Cortex of kidney (tissue), 1 donor: ENCODE measurements at places on chromosomes 1 and 21.

DNA sequence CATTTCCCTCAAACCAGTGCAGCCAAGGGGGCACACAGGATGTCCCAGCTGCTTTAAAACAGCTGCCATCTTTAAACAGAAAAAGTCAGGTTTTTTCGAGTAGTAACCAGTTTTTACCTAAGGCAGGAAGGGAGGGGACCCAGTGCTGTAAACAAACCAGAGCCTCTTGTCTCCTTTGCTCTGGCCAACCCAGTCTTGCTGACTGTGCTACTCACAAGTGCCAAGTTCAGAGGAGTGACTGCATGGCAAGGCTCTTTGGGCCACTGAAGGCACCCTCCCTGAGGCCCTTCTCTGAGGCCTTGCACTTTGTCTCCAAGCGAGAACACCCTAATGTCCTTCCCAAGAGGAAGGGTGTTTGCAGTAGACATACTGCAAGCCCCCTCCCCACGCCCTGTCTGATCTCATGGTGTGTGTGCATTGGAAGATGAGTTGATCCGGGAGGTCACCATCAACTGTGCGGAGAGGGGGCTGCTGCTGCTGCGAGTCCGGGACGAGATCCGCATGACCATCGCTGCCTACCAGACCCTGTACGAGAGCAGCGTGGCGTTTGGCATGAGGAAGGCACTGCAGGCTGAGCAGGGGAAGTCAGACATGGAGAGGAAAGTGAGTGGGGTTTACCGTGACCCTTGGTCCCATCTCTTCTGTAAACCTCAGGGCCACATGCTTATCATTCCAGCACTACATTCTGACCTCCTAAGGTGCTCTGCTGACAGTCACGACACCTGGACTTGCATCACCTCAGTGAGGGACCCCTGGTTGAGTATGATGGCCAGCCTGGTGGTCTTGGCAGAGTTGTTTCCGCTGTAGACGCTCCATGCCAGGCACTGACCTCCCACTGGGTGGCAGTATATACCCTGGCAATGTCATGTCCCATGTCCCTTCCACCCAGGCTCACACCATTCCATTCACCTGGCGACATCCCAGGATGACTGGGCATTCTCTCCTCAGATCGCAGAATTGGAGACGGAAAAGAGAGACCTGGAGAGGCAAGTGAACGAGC is 4.7 kb downstream of the DNALI1 start:
- DNase-seq = no peak

DNA sequence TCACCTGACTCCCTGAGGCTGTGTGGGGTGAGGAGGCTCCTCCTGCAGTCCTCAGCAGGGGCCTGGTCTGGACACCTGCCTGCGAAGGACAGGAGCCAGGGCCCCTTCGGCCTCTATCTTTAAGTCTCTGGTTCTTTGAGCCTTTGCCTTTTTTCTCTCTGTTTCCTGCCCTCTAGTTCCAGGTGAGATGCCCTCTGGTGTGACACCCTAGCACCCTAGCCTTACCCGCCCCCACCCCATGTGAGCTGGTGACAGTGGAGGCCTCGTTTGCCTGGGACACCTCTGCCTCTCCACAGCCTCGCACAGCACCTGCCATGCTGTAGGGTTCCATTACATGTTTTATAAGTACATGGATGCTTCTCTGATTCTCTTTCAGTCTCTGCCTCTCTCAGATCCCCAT is 47.3 kb downstream of the DDX20 start:
- DNase-seq = no peak

GRCh38 chr21:14452031-14452726 is 69.2 kb upstream of the HSPA13 start:
- DNase-seq = no peak

GRCh38 chr1:82538876-82539275 is 738.1 kb downstream of the ADGRL2 start:
- DNase-seq = no peak

DNA sequence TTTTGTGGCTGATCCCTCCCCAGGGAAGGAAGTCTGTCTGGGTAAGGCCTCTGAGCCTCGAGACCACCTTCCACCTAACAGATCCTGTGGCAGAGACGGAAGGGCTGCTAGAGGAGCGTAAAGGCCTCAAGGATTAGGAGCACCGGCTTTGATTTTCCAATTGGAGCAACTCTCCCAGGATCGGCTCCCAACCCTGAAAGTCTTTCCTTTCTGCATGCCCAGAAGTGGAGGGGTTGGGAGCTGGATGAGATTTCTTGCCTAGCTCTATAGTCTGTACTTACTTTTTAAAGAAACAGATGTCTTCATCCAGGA is 41.4 kb downstream of the ELK4 start:
- DNase-seq = no peak

- no peak for DNase-seq
These were observed 27.7 kb downstream of the RPL5 start for GRCh38 chr1:92859400-92860039.

- no peak for DNase-seq
These were observed 9.4 kb upstream of the CTBS start for GRCh38 chr1:84583648-84584047.

GRCh38 chr1:159839116-159839849 is 12.6 kb downstream of the SLAMF8 start:
- no peak for DNase-seq

GRCh38 chr1:166184897-166185296 is 18.1 kb upstream of the FAM78B start:
- no peak for DNase-seq

DNA sequence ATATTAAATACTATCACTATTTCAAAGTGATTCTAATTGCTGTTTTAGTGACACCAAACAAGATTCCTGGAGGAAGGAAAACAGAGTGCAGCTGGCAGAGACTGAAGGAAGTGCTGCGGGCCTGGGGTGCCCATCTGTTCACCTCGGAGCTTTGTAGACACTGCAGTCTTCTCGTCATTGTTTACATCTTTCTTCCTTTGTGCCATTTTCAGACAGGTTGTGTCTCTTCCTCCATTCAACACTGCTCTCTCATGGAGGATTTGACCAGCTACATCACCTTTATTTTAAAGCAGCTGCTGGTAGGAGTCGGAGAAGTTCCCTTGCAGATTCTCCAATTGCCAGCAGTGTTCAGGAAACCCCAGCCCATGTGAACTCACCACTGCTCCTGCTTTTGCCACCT is 37.3 kb downstream of the ABCA4 start:
- no peak for DNase-seq

- no peak for DNase-seq
These were observed 368.6 kb downstream of the PTPRC start for GRCh38 chr1:199007423-199007822.

DNA sequence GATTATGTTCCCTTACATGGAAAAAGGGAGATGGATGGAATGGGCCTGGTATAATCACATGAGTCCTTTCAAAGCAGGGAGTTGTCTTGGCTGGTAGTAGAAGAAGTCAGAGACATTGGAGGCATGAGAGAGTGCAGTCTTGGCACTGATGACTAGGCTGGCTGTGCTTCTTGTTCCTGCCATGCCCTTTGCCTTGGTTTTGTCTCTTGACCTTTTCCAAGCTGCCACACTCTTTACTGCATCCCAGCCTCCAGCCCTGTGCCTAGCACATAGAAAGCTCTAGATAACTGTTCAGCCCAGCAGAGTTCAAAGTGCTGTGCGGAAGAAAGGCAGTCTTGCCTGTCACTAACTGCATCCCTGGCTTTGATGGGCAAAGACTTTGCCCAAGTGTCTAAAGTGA is 412.6 kb downstream of the PRDM2 start:
- DNase-seq = no peak

DNA sequence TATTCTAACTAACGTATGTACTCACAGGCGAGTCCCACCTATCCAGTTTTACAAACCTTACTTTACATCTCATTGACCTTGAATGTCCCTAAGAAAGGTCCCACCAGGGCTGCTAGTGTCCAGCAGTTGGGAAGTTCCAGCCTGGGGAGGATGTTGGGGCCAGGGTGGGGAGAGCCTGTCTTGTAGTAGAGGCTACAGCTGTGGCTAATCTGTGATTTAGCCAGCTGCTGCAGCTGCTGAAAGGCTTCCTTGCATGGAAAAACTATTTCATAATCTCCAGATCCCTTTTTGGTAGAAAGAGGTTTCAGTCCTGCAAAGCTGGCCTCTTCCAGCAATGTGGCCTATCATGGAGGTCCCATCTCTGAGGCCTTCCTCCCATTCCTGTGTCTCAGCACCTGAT is 23.1 kb downstream of the TNN start:
- DNase-seq = no peak

DNA sequence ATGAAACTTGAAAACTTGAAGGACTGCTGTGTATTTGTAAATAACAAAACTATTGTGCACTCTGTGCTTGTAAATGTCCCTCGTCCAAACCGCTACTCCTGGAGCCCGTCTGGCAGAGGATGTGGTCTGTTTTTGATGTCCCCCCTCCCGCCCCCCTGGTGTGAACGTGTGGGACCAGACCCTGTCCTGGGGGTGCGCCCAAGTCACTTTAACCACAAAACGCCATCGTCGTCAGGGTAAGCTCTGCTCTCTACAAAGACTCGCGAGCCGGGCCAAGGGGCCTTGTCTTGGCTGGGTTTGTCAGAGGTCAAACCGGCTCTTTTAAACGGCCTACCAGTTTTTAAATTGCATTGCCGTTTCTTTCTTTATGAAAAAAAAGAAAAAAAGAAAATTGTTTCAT is 87.4 kb upstream of the TMEM51 start:
- no peak for DNase-seq

DNA sequence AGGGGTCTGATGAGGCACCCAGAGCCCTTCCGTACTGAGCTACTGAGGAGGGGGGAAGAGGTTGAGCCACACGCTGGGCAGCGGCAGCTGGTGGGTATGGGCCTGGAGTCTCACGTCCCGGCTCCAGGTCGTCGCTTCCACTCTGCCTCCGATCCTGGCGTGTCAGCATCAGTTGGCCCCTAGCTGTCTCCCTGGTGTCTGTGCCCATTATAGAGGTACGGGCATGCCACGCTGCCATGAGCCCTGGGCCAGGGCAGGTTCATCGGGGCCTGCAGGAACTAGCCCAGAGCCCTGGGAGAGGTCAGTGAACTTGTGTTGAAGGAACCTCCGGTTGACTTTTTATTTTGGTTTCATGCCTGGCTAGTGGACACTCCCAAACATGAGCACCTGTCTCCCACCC is 18.2 kb downstream of the COQ8A start:
- DNase-seq = no peak
